ENCODE measurements at places on chromosomes 5 and 9. TPM values are rescaled to one million over a fixed set of nuclear protein-coding genes. Genes with fewer than 3 reads are reported as not detected.

Gene PCDHGA7
- 6.5 TPM for total RNA-seq

Gene PCDHGB5
- 24.2 TPM for total RNA-seq

Gene EHMT1
- 46.3 TPM for total RNA-seq

Gene AK8
- 1.1 TPM for total RNA-seq

Gene PCDHB7
- 2.2 TPM for total RNA-seq

Gene C8G
- total RNA-seq, result not detected

Gene DOCK8
- total RNA-seq, result under 0.01 TPM

Gene ZNF354C
- 7.6 TPM for total RNA-seq

Gene UGT3A1
- total RNA-seq, result not detected

Gene BHMT2
- 12.1 TPM for total RNA-seq

Gene WDR38
- total RNA-seq, result not detected

Gene C5
- 5.1 TPM for total RNA-seq

Gene ADAMTSL2
- under 0.01 TPM for total RNA-seq

Gene CCDC192
- not detected for total RNA-seq

Gene OGN
- 0.88 TPM for total RNA-seq

Gene FAM151B
- total RNA-seq, result 19.2 TPM

Gene PCDH1
- 0.29 TPM for total RNA-seq

Gene HRH2
- total RNA-seq, result 0.36 TPM

Gene ARHGEF37
- total RNA-seq, result 0.72 TPM

Gene SLC1A3
- 76.9 TPM for total RNA-seq

Gene CCL28
- 15.6 TPM for total RNA-seq

Gene RBM22
- 29.2 TPM for total RNA-seq

Gene IQGAP2
- total RNA-seq, result 0.36 TPM

Gene LIFR
- 39.8 TPM for total RNA-seq

Gene CNTNAP3B
- total RNA-seq, result 15.0 TPM

Gene CCDC171
- total RNA-seq, result 5.8 TPM

Gene SLC6A3
- not detected for total RNA-seq

Gene DPH7
- total RNA-seq, result 26.2 TPM

Gene LECT2
- not detected for total RNA-seq

Gene RASEF
- total RNA-seq, result 2.1 TPM

Gene IL11RA
- total RNA-seq, result 38.0 TPM

Gene ZNF454
- total RNA-seq, result 3.8 TPM

Gene SEMA6A
- under 0.01 TPM for total RNA-seq

Gene CDKN2B
- total RNA-seq, result 50.7 TPM

Gene GABRA1
- total RNA-seq, result not detected

Gene LNPEP
- total RNA-seq, result 44.9 TPM

Gene PCDHB6
- total RNA-seq, result 0.59 TPM

Gene OR13C5
- total RNA-seq, result not detected

Gene PKD2L2
- under 0.01 TPM for total RNA-seq

Gene SLC31A2
- 23.0 TPM for total RNA-seq

Gene ATP10B
- total RNA-seq, result not detected

Gene FBP2
- total RNA-seq, result not detected

Gene SHOC1
- under 0.01 TPM for total RNA-seq

Gene CATSPER3
- total RNA-seq, result 0.36 TPM

Gene KIF27
- total RNA-seq, result 6.2 TPM

Gene PCDHAC1
- 0.29 TPM for total RNA-seq

Gene IL9
- total RNA-seq, result not detected

Gene FBP1
- total RNA-seq, result not detected

Gene PCDHGA2
- 2.7 TPM for total RNA-seq

Gene ANKRD20A1
- total RNA-seq, result not detected

Gene C7
- total RNA-seq, result 0.88 TPM

Gene GLRX
- 59.0 TPM for total RNA-seq

Gene CDC14B
- 44.2 TPM for total RNA-seq

Gene TLX3
- not detected for total RNA-seq

Gene ORM2
- total RNA-seq, result not detected

Gene NSMF
- 19.2 TPM for total RNA-seq

Gene SVEP1
- 43.0 TPM for total RNA-seq

Data from osteoblast (primary cell).